RPMI8226 (cell line): ENCODE measurements at places on chromosomes 3 and 15.

DNA sequence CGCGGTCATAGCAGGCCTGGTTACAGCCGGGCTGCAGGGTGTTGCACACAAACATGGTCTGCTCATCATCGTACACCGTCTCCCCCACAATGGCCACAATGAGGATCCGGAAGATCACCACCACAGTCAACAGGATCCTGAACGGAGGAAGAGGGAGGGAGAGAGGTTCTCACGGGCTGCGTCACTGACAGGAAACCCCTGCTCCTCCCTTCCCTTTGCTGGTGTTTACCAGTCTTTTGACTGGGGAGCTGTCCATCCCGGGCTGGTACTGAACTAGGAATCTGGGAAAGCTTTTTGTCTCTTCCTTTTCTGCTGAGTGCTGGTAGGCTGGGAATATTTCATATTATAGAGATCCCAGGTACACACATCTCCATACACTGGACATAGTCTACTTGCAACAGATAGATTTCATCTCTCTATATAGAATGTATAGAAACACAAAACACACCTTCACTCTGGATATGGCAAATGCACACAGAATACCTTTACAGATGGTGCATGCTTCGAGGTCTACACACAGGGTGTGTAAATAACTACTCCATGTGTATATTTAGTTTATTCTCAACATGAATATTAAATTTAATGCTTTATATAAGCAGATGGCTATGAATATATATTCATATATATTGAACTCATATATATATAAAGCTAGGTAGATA is 1.4 kb downstream of the GJD2 start:
- no peak for DNase-seq

DNA sequence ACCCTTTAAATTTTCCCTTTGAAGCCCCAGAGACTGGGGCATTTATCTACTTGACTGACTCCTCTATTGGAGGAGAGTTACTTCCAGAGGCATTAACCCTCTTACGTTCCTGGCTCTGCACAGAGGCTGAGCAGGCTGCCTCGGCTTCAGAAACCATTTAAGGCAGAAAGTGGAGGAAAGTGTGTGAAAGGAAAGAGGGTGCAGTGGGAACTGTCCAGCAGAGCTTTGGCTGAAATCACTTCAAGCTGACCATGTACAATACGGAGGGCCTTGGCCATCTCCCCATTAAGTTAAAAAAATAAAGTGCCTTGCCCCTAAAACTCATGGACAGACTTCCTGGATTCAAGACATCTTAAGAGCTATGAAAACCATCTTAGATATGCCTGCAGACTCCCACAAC is 238.7 kb downstream of the SV2B start:
- peak; percentile 11 for DNase-seq

DNA sequence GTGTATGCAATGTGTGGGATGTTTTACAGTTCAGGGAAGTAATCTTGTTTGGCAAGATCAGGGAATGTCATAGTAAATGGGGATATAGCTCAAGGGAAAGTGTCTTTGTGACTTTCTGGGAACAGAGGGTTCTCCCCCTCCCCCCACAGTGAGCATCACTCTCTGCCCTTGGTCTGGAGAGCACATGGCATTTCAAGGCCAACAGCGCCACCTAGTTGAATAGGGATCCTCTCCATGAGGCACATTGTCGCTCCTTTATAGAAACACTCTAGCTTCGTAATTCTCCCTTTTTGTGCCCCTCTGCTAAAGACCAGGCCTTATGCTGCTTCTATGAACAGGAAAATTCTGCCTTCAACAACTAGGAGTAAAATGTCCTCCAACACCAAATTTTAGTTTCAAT is 37.1 kb upstream of the ARNT2 start:
- DNase-seq: peak; percentile 42

- DNase-seq: no peak
These were observed 47.4 kb downstream of the CLSTN2 start for GRCh38 chr3:139982404-139982803.

- peak; percentile 72 for DNase-seq
These were observed 205.7 kb upstream of the ZPLD1 start for GRCh38 chr3:102229062-102229655.

GRCh38 chr3:122681284-122681973 is 790 bp downstream of the PARP14 start:
- no peak for DNase-seq

GRCh38 chr3:139546772-139547171 is 7.2 kb upstream of the RBP1 start:
- peak; percentile 11 for DNase-seq

- DNase-seq: no peak
These were observed 41.7 kb downstream of the RAB27A start for GRCh38 chr15:55247766-55248427.

GRCh38 chr3:23994244-23994569 is 49.1 kb downstream of the NR1D2 start:
- no peak for DNase-seq

- DNase-seq: no peak
These were observed 633.7 kb downstream of the ZIC1 start for GRCh38 chr3:148042663-148043445.

GRCh38 chr3:12267376-12268030 is 21.4 kb upstream of the PPARG start:
- no peak for DNase-seq

GRCh38 chr3:64867224-64867623 is 179.4 kb upstream of the ADAMTS9 start:
- DNase-seq: no peak

- no peak for DNase-seq
These were observed 736.9 kb upstream of the CCDC54 start for GRCh38 chr3:106640353-106640752.

GRCh38 chr3:100419406-100419805 is 18.1 kb downstream of the LNP1 start:
- DNase-seq: no peak

- no peak for DNase-seq
These were observed 93.5 kb downstream of the WDR72 start for GRCh38 chr15:53665930-53666329.

GRCh38 chr15:79168922-79169456 is 78.4 kb upstream of the RASGRF1 start:
- peak; percentile 42 for DNase-seq

DNA sequence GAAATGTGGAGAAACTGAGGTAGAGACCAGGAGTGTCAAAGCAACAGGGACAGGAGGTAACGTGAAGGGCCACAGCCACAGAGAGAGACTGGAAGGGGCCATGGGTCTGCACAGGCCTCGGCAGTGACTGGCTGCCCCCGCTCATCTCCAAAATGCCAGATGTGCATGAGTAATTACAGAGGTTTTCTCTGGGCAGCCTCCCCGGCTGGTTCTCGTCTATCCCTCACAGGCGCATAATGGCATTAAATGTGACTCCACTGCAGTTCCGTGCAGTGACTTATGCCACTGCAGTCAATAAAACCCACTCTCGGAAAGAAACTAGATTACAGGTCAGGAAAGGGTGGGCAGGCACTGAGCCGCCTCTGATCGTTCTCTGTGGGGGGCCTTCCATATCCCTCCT is 74.7 kb downstream of the WDR76 start:
- no peak for DNase-seq

DNA sequence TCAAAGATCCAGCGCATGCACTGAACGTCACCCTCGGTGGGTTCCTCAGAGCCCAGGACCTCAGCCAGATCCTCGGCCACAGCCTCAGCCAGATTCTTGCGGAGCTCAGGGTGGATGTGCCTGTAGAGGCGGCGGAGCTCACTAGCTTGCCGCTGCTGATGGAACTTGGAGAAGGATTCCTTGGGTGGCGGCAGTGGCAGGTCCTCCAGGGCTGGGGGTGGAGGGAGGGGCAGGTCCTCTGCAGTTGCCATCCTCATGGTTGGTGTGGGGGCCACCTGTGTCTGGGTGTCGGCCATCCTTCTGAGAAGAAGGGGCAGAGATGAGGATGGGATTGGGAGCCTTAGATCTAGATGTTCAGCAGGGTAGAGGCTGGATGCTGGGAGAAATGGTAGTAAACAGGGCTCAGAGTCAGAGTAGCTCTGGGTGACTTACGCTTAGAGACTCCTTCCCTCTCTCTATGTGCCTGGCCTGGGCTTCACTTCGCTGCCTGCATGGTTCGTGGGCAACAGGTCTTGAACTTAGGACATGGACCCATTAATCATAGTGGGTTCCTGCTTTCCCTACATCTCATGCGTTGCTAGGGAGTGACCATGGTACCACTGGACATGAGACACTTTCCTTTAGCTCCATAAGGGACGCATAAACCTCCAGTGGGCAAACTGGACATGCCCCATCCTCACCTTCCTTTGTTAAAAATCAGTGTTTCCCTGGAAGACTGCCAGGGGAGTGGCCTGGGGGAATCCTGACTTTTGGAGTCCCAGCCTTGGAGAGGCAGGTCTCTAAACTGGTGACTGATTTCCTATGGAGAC is 3.0 kb downstream of the XIRP1 start:
- no peak for DNase-seq

DNA sequence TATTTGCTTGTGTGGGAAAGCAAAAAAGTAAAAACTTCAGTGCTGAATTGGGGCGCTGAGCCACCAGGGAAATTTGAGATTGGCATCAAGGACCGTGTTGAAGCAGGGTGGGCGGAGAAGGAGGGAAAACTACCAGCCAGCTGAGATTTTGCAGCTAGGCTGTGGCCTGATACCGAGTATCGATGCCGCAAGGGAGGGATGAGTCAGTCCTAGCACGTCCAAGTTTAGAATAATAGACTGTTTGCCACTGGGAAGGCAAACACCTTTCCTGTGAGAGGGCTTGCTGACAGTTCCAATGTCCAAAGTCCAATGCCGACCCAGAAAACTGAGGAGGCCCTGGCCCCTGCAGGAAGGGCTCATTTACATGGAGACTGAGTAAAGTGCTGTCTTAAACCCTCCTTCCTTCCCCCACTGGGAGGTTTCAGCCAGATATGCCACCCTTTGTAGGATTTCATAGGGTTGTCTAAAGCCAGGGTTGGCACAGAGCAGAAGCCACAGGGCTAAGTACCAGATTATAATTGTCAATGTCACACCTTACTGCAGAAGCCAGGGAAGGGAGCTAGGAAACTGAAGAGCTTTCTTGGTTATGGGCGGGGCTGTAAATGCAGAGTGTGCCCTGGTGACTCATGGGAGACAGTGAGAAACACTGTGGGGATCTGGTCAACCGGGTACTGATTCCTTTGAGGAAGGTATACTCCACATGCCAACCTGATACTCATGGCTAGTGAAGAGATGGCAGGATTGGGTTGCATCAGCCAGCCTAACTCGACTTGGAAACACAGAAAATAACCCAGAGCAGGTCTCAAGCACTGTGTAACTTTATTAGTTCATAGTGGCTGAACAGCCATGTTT is 28.4 kb upstream of the PIK3CB start:
- DNase-seq: peak; percentile 20

GRCh38 chr3:39548282-39548681 is 80.8 kb downstream of the MOBP start:
- no peak for DNase-seq

DNA sequence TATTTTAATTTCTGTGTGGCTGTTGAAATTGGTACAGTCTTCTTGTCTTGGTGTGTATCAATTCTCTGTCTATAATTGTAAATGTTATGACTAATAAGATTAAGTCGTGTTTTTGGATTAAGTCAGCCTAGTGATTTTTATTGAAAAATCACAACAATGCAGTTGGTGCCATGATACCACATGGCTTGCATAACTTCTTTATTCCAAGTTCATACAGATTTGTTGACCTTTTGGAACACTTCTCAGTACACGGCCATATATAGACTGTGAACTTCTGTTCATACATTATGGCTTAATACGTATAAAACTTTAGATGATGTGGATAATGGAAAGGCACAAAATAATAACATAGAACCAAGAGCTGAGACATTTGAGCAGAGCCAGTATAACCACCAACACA is 121.2 kb upstream of the NAALADL2 start:
- DNase-seq: no peak

GRCh38 chr15:82159922-82160321 is 102.6 kb downstream of the EFL1 start:
- no peak for DNase-seq

DNA sequence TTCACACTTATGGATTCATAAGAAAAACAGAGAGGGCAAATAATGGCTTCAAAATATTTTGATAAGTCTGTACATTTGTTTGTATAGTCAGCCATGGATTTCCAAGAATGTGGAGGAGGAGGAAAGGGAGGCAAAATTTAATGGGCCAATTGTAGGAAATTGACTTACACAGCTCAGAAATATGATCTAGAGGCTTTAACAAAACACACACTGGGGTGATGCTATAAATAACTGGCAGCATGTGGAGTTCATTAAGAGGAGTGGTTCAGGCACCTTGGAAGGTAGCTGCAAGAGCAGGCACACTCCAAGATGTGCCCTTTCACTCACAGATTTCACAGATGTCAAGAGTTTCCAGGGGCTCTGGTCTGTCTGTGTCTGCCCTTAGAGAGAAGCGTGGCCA is 193.4 kb upstream of the RASGRP1 start:
- DNase-seq: no peak

DNA sequence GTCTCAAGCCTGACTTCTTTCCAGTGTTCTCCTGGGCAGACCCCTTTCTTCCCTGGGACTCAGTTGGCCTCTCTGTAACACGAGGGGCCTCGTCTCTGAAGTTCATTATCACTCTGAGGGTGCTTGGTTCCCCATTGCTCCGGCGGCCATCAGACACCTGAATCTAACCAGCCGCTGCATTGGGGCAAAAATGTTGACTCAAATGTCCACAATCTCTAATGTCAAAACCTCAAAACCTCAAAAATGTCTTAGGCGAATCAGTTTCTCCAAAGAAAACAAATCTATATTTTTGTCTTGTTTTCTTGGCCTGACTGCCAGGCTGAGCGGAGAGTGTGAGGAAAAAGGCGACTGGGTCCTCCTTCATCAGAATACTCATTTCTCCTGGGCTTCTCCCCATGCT is 220.7 kb downstream of the VPS13C start:
- peak; percentile 32 for DNase-seq

- peak; percentile 64 for DNase-seq
These were observed 21.9 kb downstream of the IL12A start for GRCh38 chr3:160010578-160010977.

DNA sequence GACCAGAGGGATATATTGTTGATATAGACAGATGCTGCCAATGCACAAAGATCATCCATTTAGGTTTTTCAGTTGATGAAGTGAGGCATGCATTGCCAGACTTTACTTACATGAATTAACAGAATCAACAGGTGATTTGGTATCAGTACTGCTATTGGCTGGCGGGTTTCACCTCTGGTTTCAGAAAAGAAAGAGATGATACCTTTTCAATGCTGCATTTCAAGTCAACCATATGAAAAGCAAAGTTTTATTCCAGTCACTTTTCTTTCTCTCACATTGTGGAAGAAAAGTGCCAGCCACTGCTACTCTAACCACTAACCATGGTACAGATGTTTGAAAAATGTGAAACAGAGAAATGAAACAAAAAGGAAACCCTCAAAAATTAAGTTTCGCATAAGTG is 289.1 kb downstream of the TIGIT start:
- no peak for DNase-seq

DNA sequence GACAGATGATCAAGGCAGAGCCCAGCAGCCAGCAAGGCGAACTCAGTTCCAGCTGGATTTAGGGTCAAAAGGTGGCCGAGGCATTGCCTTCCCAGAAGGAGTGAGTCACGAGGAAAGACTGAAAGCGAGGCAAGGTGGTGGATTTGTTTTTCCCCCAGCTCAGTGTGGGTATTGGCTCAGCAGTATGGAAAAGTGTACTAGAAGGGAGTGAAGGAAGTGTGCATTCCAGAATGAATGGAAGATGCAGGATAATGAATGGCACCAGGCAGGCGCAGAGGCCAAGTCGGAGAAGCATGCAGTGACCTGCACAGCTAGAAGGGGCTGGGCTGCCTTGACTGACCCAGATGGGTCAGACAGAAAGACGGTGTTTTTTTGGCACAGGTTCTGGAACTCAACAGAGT is 46.3 kb downstream of the FOXP1 start:
- DNase-seq: no peak
